ELF-1 (cell line): ENCODE measurements at places on chromosomes 6 and 20.
A peak's percentile ranks its signal among the peaks of the same experiment; 100 is the strongest.

DNA sequence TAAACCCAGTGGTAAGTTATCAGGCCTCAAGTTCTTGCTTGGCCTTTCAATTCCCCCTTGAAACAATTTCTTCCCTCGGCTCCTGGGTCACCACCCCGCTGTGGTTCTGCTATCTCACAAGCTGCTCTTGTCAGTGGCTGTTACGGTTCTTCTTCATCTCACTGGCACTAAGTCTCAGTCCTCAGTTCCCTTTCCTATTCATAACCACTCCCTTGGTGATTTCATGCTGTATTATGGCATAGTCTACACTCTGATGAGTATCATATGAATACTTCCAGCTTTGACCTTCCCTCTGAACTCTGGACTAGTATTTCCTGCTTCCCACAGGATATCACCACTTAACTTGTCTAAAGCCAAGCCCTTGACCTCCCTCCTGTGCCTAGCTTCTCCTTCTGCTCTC, 7.9 kb downstream of the TAAR1 start:
- no peak for DNase-seq

- no peak for DNase-seq
Measured at GRCh38 chr6:106513808-106514582, 115.3 kb downstream of the RTN4IP1 start.

- DNase-seq: no peak
Measured at GRCh38 chr6:14454473-14454775, 336.9 kb downstream of the CD83 start.

DNA sequence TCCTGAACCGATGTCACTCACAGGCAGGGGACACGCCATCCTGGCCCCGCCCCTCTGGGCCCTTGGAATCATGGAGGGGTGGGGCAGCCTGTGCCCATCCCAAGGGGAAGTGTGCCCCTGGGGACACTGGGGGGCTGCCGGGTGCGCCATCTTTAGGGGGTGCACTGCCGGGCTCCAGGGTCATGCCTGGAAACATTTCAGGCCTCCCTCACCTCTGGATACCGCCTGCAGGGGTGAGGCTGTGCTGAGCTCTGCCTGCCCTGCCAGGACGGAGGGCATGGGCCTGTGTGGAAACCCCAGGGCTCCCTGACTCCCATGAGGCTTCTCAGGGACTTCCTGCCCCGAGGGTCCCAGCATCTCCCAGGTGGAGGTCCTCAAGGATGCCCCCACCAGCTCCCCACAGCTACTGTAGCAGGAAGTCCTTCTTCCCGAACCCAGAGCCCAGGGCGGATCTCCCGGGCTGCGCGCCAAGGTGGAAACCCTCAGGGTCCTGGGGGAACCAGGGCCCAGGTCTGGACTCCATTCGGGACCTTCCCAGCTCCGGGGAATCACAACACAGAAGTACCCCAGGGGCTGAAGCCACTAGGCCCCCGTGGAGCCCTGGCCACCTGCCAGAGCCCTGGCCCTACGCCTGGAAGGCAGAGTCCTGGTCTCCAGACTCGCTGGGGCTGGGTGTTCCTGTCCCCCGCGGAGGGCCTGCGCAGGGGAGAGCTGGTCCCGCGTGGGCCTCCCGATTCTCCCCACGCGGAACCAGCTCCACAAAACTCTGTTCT, 15.6 kb downstream of the CHRNA4 start:
- DNase-seq: no peak

DNA sequence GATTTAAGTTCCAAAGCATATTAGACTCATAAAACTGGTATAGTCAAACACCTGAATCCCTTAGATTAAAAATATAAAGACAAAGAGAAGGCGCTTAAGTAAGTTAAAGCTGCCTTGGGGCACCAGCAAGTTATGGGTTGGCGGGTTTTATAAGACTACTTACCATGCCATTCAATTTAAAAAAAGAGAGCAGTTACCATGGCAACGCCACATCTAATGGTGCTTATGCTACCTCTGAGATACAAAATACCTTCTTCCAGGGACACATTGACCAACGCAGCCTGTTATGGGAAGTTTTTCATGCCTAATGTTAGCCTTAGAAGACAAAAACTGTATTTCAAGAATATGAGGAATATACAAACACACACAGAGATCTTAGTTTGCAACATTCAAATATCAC, 713.6 kb downstream of the RNF144B start:
- no peak for DNase-seq

GRCh38 chr6:53263917-53264316, 84.8 kb downstream of the ELOVL5 start:
- no peak for DNase-seq

- no peak for DNase-seq
Measured at GRCh38 chr20:41299899-41300298, 17.6 kb downstream of the ZHX3 start.

GRCh38 chr20:33233129-33233774, 2.5 kb upstream of the BPIFA1 start:
- DNase-seq: peak; percentile 54

DNA sequence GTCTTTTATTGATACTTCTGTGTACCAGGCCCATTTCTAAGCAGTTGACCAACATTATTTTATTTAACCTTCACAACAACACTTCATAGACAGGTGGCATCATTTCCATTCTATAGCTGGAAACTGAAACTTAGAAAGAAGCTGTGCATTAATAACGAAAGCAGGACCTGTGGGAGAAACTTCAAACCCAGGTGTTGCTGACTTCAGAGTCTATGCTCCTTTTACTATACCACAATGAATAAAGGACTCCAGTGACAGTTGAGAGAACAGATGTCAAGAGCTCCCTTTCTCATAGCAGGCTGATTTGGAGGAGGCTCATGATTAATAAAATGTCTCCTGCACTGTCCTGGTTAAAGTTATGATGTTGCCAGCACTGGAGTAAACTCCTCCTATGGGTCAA, 56.6 kb upstream of the POU3F2 start:
- DNase-seq: no peak

DNA sequence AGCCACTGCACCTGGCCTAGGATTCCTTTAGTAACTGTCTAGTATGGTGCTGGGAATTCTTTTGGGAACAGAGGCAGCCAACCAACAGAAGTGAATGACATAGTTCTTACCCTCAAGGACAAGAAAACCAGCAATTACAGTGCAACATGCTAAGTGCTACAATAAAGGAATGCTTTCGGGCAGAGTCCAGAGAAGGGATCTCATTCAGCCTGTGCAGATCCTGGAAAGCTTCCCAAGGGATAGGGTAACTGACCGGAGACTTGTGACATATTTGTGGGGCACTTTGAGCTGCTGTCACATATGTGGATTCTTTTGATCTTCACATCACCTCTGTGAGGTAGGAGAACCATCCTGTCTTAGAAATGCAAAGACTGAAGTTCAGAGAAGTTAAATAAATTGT, 46.8 kb downstream of the C6orf15 start:
- no peak for DNase-seq

DNA sequence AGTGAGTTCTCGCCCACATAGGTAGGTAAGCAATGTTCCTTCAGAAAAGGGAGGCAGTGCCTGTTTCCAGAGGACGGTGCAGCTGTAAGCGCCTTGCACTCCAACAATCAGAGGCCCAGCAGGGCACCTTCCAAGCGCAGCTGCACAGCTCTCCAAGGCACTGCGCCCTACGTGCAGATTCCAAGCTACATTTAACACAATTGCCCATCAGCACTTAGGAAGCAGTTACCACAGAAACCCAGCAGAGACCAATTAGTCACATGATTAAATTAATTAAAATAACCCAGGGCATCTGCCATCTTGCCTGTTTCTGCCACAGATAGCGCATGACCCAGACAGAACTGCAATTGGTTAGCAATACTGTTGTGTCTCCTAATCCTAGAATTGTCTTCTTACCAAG, 65.5 kb downstream of the SOBP start:
- no peak for DNase-seq

DNA sequence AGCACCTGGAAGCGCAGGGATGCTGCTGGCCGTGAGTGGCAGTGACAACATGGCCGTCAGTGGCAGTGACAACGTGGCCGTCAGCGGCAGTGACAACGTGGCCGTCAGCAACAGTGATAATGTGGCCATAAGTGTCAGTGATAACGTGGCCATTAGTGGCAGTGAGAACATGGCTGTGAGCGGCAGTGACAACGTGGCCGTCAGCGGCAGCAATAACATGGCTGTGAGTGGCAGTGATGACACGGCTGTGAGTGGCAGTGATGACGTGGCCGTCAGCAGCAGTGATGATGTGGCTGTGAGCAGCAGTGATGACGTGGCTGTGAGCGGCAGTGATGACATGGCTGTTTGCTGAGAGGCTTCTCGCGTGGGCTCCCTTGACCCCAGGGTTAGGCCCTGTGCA, 169.8 kb downstream of the ERMARD start:
- DNase-seq: no peak

GRCh38 chr20:49899541-49900383, 15.6 kb downstream of the SPATA2 start:
- DNase-seq: no peak
